SHP77 (cell line): ENCODE measurements at places on chromosomes 16 and 17.

DNA sequence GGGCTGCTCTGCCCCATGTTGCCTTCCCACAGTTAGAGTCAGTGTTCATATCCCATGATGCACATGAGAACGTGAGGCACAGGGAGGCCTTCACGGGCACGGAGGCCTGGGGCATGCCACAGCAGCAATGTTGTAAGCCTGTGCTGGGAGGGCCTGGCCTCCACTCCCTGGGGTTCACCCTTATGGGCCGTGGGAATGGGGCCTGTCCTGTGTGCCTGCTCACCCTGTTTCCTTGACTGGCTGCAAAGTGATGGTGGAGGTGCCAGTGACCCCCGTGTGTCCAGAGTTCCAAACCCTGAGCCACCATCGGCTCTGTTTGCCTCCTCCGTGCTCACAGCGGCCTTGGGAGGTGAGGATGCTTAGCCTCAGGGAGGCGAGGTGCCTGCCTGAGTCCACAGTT, 9.6 kb downstream of the POLR3E start:
- DNase-seq = no peak

DNA sequence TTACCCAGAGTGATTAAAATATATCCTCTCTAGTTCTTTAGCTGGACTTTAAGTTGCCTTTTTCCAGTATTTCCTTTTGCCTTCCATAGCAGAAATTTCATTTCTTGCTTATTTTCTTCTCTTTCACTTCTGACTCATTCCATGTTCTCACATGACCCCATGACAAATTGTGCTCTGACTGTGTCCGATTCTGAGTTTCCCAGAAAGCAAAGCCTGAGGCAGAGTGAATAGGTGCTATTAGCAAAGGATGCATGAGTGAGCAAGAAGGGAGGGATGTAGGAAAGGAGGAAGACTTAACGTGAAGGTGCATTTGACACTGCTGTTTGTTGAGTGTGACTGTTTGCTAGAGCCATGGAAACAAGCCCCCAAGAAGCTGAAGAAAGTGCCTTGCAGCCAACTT, 82.6 kb upstream of the CNTNAP4 start:
- no peak for DNase-seq

- DNase-seq = no peak
These were observed 574 bp downstream of the LAT start for GRCh38 chr16:28985211-28986041.

- no peak for DNase-seq
These were observed 22.5 kb upstream of the CCDC182 start for GRCh38 chr17:57767561-57767960.

GRCh38 chr17:58535431-58535830, 21.0 kb upstream of the MTMR4 start:
- DNase-seq = no peak

DNA sequence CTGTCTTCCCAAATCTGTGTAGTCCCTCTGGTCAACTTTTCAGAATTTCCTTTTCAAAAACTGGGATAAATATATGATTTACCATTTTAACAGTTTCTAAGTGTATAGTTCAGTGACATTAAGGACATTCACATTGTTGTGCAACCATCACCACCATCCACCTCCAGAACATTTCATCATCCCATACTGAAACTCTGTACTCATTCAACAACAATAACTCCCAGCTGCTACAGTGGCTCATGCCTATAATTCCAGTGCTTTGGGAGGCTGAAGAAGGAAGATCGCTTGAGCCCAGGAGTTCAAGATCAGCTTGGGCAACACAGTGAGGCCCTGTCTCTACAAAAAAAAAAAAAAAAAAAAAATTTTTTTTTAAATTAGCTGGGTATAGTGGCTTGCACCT, 131.0 kb downstream of the AATF start:
- no peak for DNase-seq

DNA sequence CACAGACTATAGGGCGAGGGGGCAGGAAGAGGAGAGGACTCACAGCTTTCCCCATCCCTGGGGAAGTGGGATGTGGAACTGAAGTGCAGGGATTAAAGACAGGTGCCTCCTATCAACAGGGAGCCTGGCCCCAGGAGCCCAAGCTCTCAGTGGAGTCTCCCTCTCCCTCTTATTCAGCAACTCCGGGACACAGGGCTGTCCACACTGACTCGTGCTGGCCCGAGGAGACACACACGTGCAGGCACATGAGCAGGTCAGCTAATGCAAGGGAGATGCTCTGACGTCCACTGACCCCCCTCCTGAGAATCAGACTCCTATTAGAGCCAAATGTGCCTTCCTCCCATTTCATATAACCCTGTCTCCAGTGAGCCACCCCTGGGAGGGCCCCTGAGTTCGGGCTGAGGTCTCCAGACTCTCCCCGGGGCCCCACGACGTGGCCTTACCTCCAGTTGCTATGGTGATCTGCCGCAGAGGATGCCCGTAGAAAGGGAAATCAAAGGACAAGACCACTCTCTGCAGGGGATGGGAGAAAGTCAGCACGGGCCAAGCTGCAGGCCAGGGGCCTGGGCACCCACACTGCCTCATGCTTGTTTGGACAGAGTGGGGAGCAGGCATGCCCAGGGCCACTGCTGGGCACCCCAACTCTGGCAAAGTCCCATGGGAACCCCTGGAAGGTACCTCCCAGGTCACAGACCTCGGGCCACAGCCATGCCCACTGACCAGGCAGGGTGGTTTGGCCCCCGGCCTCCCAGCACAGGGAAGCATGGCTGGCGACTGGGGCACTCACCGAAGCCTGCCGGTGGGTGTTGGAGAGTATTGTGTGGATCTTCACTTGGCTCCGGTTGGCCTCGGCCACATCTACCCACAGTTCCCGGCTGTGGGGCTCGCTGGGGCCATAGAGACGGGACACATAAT, 42.7 kb downstream of the PLXDC1 start:
- no peak for DNase-seq

- DNase-seq = no peak
These were observed 16.2 kb downstream of the ZNF276 start for GRCh38 chr16:89737341-89738071.

DNA sequence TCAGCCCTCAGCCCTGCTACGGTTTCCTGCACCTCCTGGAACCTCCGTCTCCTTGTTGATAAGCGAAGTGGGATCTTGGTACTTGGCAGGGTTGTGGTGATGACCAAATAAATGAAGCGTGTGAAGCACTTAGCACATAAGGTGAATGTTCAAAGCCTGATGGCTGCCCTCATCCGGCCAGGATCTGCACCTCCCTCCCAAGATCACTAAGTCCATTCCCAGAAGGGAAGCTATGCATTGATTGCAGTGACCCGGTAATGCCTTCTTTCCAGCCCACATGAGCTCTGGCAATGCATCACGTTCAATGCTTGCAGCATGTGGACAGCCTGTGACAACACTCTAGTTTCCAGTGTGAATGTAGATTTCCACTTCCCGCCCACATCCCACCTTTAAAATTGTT, 24.9 kb upstream of the RHOT1 start:
- no peak for DNase-seq

GRCh38 chr17:17748604-17749003, 67.3 kb downstream of the RAI1 start:
- no peak for DNase-seq

DNA sequence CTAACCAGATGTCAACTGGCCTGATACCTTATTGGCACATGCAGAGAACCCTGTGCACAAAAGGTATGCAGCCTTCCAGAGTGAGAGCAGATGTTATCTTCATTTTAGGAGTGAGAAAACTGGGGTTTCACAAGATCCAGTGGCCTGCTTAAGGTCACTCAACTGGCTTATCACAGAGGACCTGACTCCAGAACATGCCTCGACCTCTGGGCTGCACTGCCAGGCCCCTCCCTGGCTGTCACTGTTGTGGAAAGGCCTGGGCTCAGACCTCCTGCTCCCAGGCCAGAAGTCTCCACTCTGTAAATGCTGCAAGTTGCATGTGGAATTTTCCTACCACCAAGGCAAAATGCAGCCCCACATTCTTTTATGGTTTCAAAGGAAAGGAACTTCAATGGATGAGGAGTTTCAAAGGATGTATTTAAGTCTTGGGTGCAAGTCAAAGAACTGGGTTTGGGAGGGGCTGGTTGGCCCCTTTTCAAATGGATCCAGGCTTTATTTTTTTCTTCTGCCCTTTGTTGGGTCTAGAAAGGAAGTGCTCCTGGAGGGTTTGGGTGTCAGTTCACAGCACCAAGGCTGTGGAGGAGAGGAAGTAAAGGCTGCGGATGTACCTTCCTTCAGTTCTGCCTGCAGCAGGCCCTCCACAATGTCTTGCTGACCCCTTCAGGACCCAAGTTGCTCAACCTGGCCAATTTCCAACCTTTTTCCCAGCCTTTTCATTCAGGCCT, 30.4 kb upstream of the SMPD3 start:
- no peak for DNase-seq

- DNase-seq = peak; percentile 95
These were observed 429 bp upstream of the NR1D1 start for GRCh38 chr17:40100669-40101366.

- DNase-seq = no peak
These were observed 16.5 kb upstream of the TMEM92 start for GRCh38 chr17:50257676-50258224.

DNA sequence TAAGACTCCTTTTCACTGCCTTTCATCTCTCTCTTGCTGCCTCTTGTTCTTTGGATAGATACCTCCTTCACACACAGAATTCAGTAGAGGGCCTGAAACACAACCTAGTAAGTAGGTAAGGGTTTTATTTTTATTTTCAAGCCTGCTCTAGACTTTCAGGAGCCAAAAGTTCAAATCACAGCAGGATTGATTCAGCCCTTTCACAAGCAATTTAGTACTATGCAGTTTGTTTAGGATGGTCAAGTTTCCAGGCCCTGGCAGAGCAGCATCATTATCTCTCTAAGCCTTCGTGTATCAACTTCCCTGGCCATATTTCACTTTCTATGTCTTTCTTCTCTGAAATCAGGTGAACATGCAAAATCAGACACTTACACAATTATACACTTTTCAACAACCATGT, 148.8 kb upstream of the CORO6 start:
- no peak for DNase-seq

GRCh38 chr16:72241930-72242329, 70.0 kb upstream of the PMFBP1 start:
- DNase-seq = peak; percentile 40

DNA sequence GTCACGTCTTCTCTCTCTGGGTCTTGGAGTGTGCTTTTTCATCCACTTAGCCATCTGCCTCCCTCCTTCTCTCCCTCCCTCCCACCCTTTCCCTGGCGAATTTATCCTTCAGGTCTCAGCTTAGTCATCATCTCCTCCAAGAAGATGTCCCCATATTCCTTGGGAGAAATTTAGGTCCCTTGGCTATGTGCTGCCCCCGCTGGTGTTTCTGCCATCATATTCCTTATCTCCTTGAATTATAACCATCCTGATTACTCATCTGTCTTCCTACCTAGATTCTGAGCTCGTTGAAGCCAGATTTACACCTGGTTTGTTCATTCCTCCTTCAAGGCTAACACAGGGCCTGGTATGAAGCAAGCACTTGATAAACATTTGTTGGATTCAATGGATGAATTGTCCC, 5.0 kb downstream of the SEZ6L2 start:
- no peak for DNase-seq

- peak; percentile 88 for DNase-seq
These were observed 5.6 kb upstream of the NOTUM start for GRCh38 chr17:81966343-81967243.

DNA sequence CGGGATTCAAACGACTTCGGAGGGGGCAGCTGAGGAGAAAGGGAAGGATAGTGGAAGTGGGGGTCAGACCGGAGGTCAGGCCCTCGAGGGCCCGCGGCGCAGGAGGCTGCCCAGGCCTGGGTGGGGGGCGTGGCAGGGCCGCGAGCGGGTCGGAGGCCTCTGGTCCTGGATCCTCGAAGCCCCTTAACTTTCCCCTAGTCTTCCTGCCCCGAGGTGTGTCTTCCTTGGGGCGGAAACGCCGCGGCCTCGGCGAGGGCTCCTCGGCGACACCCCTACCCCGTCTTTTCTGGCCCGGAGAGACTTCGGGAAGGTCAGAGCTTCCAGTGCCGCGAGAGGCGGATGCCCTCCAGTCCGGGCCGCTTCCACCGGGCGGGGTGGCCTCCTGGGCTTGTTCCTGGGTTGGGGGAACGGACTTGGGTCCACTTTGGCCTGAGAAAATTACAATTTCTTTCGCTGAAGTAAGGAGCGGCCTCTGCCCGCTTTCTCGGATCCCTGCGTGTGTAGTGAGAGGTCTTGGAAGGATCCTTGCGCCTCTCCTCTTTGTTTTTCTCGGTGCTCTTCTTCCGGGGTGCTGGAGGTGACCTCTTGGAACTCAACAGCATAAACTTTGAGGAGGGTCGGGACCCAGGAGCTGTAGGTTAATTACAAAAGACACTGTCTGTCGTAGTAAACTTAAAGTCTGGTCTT, 491 bp downstream of the IST1 start:
- peak; percentile 35 for DNase-seq

GRCh38 chr17:31497994-31498826, 106.7 kb downstream of the RAB11FIP4 start:
- DNase-seq = no peak

DNA sequence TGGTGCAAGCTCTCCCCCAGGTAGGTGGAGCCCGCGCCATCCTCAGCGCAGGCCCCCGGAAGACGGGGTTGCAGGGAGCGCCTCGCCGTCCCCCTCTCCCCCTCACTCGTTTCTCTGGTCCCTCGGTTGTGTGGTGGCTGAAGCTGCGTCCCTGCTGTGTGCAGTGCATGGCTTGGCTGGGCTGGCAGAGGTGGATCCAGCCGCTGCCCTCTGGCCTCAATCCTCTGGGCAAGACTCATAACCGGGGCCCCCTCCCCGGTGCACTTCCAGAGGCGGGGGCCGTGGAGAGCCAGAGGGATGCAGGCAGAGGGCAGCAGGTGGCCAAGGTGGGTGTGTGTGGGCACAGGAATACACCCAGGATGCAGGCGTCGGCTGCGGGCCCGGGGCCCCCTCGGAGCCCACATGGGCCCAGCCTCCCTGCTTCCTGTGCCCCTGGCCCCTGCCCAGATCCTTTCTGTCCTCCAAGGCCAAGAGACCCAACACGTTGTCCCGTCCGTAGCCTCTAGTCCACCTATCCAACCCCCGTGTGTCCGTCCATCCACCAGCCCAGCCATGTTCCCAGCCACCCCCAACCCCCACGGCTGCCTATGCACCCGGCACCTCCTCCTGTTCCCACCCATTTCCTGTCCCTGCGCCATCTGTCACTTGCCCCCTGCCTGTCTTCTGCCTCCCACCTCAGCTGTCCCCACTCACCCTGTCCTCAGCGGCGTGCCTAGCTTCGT, 9.3 kb downstream of the TPSG1 start:
- DNase-seq = no peak

DNA sequence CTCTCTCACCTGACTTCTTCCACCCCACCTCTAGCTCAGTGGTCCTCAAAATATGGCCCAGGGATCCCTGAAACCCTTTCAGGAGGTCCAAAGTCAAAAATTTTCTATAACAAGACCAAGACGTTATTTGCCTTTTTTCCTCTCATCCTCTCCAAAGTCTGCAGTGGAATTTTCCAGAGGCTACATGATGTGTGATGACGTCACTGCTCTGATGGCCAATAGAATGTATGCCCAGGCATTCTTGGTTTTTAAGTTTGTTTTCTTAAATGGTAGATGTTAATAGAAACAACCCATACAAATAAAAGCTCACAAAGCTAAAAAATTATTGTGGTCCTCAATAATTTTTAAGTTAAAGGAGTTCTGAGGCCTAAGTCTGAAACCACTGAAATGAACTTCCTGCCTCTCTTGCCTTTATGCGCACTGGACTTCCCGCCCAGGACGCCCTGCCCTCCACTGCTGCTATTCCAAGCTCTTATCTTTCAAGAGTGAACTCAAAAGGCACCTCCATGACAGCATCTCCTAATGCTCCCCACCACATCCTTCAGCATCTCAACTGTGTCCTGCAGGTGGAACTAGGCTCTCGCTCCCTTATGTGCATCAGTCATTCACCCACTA, 13.5 kb downstream of the UBE2O start:
- no peak for DNase-seq
